ENCODE measurements at places on chromosomes 12 and 14.

DNA sequence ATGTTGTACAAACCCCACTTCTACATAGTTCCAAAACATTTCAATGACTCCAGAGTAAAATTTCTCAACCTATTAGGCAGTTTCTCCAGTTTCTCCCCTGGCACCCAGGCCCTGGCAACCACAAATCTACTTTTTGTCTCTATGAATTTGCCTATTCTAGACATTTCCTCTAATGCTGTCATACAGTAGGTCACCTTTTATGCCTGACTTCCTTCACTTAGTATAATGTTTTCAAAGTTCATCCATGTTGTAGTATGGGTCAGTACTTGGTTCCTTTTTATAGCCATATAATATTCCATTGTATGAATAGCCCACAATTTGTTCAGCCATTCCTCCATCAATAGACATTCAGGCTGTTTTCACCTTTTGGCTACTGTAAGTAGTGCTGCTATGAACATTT lies 67.0 kb downstream of the SPRING1 start:
- DNase-seq: no peak

- no peak for DNase-seq
Measured at GRCh38 chr14:91360490-91361232, 57.0 kb downstream of the CCDC88C start.

DNA sequence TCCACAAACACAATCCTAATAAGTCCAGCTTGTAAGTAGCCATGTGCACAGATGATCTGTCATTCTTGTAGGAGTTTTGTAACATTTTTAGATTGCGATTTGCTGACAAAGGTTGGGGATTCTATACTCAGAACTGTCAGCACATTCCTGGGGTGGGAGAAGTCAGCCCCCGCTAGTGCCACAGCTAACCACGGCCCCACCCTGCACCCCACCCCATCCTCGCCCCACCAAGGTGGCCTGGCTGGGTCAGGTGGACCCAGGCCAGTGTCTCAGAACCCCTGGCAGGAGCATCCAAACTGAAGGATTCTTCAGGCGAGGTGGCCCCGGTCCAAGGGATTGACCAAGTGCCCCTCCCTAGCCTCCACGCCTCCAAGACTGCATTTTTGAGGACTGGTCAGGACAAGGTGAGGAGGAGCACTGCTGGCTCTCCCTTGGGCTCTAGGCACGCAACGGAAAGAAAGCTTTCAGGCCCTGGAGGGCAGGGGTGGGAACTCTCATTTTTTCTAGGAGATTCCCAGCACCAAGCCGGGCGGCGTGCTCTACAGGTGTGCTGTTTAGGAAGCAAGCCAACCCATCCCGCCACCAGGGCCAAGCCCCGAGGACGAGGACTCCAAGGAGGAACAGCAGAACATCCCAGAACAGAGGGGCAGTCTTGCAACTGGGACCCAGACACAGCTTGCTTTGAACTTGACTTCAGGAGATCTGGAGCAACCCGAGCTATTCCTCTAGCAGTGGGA lies 172.8 kb downstream of the BCL11B start:
- DNase-seq: no peak

GRCh38 chr14:85391455-85391854 lies 138.5 kb upstream of the FLRT2 start:
- DNase-seq: no peak

- DNase-seq: no peak
Measured at GRCh38 chr12:122147514-122148290, 26.3 kb downstream of the IL31 start.

- DNase-seq: no peak
Measured at GRCh38 chr14:77475432-77476115, 17.7 kb downstream of the AHSA1 start.

- DNase-seq: no peak
Measured at GRCh38 chr14:54667764-54668163, 100.8 kb downstream of the SAMD4A start.

GRCh38 chr14:74510223-74510931 lies 16.8 kb downstream of the ISCA2 start:
- no peak for DNase-seq

GRCh38 chr14:63454863-63455622 lies 88.1 kb downstream of the PPP2R5E start:
- no peak for DNase-seq

GRCh38 chr12:46675736-46676135 lies 150.1 kb downstream of the SLC38A4 start:
- peak; percentile 41 for DNase-seq

GRCh38 chr12:111122458-111122878 lies 202.1 kb upstream of the MYL2 start:
- DNase-seq: no peak

GRCh38 chr12:14611640-14612203 lies 44.0 kb upstream of the PLBD1 start:
- no peak for DNase-seq

DNA sequence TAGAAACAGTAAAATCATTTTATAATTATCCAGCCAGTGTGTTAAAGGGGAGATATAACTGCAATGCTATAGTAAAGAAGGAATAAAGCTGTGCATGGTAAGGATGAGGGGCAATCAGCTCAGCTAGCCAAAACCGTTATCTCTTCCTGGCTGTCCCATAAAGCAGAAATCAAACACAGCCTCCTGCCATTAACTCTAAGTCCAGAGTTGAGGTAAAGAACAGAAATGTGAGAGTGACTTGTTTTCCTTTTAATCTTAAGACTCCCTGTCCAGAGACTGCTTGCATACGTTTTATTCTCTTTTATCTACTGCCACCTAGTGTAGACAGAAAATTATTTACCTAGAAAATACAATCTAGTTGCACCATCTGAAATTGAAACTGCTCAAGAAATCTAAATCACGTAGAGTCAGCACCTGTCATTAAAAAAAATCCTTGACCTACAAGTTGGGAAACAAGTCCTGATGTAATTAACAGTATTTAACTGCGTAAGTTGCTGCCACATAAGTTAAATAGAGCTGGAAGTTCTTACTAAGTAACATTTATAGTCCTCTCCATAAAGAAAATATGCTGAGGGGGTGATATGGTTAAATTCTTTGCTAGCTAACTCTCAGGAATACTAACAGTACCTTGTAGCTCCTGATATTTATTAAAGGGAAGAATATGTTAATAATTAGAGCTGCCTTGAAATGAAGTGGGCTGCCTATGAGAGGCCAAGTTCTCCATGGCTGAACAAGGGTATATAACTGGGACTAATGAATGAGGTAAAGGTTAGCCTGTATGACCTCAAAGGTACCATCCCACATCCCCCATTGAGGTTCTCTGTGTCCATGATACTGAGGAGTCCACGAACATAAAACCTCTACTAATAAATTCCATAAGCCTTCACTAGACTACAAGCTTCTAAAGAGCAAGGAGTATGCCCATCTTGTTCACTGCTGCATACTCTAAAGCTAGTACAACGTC lies 62.7 kb downstream of the GALNT4 start:
- peak; percentile 75 for DNase-seq

DNA sequence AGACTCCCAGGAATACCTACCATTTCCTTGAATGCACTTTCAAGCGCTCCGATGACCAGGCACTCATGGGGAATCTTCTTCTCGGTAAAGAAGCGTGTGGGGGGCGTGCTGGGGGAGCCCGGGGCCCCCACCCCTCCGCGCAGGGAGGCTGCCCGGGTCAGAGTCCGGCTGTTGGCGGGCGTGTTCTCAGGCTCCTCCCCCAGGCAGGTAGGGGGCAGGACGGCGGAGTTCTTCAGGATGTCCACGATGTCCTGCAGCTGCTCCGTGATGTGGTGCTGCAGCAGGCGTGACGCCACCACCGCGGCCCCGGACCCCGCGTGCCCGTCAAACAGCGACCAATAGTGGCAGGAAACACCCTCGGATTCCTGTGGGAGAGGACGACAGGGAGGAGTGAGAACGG lies 133.2 kb downstream of the PPM1H start:
- DNase-seq: no peak

GRCh38 chr14:76753541-76754198 lies 7.6 kb upstream of the VASH1 start:
- no peak for DNase-seq

DNA sequence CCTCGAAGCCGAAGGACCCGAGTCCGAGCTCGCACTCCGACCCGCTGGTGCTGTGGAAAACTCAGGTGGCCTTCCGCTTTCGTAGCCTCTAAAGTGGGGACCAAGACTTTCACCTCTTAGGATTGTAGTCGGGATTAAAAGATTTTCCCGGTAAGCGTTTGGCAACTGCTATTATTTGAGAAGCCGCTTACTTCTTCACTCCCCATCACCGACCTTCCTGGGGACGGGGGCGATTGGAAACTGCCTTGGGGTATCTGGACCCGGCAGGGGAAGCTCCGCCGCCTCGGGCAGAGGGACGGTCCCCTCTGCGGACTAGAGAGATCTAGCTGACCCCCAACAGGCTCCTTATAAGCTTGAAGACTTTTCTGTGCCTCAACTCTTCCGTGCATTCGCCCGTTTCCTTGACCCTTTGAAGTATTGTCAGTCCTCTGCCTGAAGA lies 659 bp downstream of the TRAFD1 start:
- no peak for DNase-seq

GRCh38 chr12:64679487-64680001 lies 69.2 kb downstream of the RASSF3 start:
- peak; percentile 76 for DNase-seq

DNA sequence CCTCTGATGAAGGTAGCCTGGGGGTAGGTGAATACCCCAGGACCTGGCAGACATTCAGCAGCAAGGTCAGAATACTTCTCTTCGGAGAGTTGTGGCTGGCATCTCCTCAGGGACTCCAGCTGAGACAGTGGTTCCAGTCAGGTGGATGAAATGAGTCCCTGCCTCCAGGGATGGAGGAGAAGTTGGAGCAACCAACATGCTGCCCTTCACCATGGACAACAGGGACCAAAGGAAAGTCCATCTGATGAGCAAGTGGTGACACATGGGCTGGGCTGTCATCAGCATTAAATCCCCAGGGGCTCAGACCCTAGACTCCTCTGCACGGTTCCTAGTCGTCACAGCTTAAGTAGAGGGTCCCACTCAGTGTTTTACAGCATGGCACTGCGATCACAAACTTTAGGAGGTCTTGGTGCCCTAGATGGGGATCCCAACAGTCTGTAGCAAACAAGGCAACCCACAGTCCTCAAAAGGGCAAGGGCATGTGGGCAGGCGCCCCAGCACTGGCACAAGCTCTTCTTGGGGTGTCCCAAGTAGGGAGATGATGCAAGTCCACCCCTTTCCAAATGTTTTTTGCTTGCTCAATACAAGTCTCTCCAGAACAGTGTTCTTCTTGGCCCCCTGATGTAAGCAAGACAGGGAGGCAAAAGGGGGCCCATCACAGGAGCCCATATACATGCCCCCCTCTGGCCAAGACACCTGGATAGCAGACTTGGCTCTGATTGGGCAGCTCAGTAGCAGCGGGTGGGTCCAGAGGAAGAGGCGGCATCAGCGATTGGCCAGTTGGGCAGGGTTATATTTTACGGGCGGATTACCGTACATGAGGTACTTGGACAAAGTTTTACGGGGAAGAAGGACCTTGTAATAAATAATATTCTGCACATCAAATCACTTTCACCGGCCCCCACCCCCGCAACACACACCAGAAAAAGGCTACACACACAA lies 10.8 kb upstream of the CDH24 start:
- DNase-seq: no peak

DNA sequence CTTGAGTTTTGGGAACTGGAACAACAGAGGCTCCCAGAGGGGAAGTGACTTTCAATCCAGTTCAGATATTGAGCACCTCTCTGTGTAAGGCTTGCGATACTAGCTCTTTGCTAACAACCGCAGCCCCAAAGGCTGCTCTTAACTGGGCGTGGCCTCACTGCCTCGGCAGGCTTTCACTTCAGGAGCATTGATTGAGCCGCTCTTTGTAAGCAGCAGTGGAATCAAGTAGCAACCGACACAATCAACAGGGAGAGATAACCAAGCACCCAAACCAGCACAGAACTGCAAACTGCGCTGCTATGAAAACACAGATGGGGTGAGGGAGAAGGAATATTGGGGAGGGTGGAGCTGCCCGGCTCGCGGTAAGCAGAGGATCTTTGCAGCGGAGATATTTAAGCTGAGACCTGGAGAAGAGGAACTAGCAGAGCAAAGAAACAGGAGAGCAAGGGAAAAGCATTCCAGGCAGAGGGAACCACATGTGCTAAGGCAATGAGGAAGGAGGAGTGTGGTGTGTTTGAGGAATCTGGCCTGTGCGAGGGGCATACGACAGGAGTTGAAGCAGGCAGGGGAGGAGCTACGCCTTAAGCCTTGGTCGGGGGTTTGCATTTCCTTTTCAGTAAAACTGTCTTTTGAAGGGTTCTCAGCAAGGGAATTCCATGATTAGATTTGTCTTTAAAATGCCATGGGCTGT lies 17.3 kb upstream of the YY1 start:
- peak; percentile 81 for DNase-seq

- DNase-seq: peak; percentile 58
Measured at GRCh38 chr14:64303471-64303917, 9.3 kb upstream of the ESR2 start.

DNA sequence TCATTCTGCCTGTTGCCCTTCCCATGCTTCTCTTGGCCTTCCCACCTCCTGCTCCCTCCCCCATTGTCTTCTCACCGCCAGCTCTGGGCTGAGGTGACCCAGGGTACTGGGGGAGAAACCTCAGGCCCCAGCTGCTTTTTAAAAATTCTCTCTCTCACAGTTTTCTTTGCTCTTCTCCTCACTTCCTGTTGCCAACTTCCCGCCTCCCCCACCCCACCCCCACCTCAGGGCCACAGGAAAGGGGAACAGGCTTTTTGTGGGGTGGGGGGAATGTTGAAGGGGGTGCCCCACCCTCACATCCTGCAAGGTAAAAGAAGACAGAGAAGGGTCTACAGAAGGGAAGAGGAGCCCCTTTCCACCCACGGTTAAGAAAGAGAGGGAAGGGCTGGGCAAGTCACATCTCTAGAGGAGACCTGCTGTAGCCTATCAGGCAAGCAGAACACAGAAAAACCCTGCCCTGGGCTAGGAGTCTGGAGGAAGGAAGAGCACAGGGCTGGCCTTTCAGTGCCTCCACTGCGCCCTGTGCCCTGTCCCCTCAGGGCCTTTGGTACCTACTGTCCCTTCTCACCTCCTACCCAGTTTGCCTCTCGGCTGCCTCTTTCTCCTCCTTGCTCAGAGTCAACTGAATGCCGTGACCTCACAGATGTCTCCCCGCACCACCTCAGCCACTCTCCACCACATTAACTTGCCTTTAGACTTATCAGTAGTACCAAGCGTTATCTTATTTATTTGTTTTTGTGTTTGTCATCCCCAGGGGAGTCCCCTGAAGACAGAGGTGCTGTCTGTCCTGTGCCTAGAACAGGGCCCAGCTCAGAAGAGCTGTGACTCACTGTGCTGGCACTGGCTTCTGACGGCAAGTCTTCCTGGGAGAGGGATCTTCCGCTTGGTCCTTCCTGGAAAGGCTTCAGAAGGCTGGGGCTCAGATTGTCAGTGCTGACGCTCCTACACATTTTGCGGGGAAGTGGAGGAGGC lies 1.7 kb downstream of the ARHGAP9 start:
- peak; percentile 60 for DNase-seq

- no peak for DNase-seq
Measured at GRCh38 chr12:121238604-121239350, 28.8 kb downstream of the P2RX4 start.

- DNase-seq: peak; percentile 82
Measured at GRCh38 chr12:66776974-66777373, 98.1 kb upstream of the GRIP1 start.
